Natural killer cell treated with Interleukin-12 subunit alpha and Interleukin-12 subunit beta and Interleukin-15 and Interleukin-18, amount 100 ng/mL, for 72 hours (primary cell): ENCODE measurements at places on chromosomes 4 and X. TPM values are rescaled to one million over a fixed set of nuclear protein-coding genes. Genes with fewer than 3 reads are reported as not detected.

Gene PRDM8
- 12.3 TPM for total RNA-seq

Gene AMER1
- 4.0 TPM for total RNA-seq

Gene XK
- total RNA-seq = 0.33 TPM

Gene ARHGAP10
- 7.4 TPM for total RNA-seq

Gene ANXA10
- total RNA-seq = not detected

Gene ACSL1
- 110 TPM for total RNA-seq

Gene CNGA1
- total RNA-seq = not detected

Gene TCEAL2
- total RNA-seq = not detected

Gene ARHGAP6
- 0.14 TPM for total RNA-seq

Gene MAGEC2
- not detected for total RNA-seq

Gene HEPH
- total RNA-seq = not detected

Gene SPACA5
- total RNA-seq = not detected

Gene RBMXL3
- total RNA-seq = not detected

- DNase-seq = no peak
These were observed 7.9 kb downstream of the LIAS start for GRCh38 chr4:39466747-39467146.

- DNase-seq = no peak
These were observed 1431.7 kb upstream of the IGFBP7 start for GRCh38 chr4:58541926-58542325.

- DNase-seq = no peak
These were observed 144.1 kb downstream of the PDGFC start for GRCh38 chr4:156827519-156827918.

- no peak for DNase-seq
These were observed 1.5 kb downstream of the GRID2 start for GRCh38 chr4:92305148-92305877.

GRCh38 chrX:119698845-119699244, 5.9 kb upstream of the SEPTIN6 start:
- DNase-seq = no peak

DNA sequence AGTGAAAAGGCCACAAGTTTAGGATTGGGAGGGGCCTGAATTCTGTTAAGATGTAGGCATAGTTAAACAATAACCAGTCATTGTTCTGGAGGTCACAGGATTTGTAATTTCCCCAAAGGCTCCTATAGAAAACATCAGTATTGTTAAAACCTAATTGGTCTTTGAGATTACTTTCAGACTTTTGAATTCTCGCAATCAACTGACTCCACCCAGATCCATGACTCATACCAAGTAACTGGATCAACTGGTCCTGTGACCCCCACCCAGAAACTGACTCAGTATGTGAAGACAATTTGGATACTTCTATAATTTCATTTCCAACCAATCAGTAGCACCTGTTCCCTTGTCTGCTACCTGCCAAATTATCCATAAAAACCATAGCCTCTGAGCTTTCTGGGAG, 28.4 kb downstream of the MAGEB16 start:
- no peak for DNase-seq

- DNase-seq = no peak
These were observed 28.0 kb downstream of the TBC1D19 start for GRCh38 chr4:26611885-26612284.

GRCh38 chrX:136202889-136203288, 48.3 kb downstream of the MAP7D3 start:
- DNase-seq = no peak

- DNase-seq = no peak
These were observed 25.1 kb upstream of the SETD7 start for GRCh38 chr4:139581096-139581495.

DNA sequence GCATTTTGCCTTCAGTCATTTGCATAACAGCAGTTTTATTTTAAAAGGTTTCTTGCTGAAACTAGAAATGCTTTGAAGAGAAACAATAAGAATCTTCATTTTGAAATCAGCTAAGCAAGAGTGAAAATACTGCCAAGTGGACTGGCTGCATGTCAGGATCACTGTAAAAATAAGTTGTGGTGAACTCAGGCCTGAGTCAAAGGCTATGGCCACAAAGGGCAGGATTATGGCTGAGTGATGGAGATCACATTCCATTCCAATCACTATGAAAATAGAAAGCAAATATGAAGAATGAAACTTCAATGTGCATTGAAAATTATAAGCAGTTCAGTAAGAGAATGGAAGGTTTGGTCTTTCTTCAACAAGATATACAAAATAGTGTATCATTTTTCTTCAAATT, 224.5 kb downstream of the PCDH18 start:
- no peak for DNase-seq

- no peak for DNase-seq
These were observed 48.5 kb downstream of the SEPSECS start for GRCh38 chr4:25111648-25112196.

DNA sequence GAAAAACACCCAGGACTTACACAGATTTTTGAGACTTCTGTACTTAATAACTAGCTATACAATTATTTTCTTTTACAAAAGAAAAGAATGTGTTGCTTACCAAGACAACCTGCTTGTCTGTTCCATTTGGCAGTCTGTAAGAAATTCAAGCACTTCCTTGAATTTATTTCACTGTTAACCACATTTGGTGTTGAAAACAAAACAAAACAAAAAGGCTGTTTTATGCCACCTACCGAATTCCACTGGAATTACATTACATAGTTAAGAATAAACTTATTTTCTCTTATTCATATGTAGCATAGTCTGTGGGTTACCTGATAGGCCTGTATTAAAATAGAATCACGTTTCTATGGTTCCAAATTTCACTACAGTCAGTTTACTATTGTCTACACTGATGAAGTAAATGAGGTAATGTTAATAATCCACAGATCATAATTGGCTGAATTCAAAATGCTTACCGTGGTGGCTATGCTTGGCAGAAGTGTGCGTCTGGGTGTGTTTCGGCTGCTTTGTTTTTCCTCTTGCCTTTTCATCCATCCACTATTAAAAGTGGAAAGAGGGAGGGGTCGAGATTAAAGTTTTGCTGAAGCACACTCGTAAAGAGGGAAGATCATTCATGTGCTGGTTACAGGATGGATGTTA, at the start of gene TLR1:
TLR1 (minus strand) TSS at position 138 of the 642 bp plus-strand sequence. CDS start 5,960 bp downstream, outside the sequence.
- DNase-seq = no peak

DNA sequence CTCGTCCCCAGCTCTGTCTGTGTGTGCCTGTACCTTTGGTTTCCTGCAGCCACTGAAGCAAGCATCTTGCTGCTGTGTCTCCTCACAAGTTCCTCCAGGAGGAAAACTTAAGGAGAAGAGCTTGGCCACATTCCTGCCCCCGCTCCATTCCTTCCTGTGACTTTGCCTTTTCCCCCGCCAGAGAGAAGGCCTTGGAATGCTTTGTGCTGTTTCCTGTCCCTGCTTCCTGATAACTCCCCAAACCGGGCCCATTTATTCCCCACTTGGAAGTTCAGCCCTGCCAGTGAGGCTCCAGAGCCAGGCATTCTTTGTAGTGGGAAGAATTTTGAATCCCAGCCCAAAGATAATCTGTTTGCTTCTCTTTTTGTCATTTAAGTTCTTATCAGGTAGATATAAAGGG, 33.1 kb downstream of the SMIM10L2A start:
- no peak for DNase-seq

DNA sequence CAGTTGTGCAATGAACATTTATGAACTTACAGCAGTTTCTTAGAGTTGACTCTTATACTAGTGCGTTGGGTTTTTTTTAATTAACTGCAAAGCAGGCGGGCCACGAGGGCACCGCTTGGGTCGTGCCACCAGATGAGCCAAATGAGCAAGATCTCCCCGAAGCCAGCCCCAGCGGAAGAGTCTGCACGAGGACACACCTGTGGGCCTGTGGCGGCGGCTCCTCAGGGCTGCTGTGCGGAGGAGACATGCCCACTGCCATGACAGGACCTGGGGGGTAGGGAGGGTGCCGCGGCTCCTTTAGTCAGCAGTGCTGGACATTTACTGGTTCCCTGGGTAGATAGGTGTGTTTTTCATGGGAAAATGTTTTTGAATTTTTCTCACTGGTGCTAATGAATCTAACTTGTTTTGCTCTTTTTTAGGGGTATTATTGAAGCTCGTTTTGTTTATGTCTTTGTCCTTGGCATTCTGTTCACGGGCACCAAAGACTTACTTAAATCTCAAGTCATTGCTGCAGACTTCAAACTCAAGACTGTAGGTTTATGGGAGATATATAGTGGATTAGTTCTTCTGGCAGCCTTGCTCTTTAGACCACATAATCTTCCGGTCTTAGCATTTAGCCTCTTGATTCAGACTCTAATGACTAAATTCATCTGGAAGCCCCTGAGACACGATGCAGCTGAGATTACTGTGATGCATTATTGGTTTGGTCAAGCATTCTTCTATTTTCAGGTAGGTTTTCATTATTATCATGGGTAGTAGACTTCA, 31.2 kb downstream of the PIGG start:
- DNase-seq = no peak

- no peak for DNase-seq
These were observed 322.4 kb upstream of the CPEB2 start for GRCh38 chr4:14679906-14680305.

GRCh38 chrX:152904151-152905080, 6.5 kb downstream of the ZNF185 start:
- DNase-seq = peak; percentile 61

- no peak for DNase-seq
These were observed 562 bp upstream of the OSTC start for GRCh38 chr4:108649863-108650211.

DNA sequence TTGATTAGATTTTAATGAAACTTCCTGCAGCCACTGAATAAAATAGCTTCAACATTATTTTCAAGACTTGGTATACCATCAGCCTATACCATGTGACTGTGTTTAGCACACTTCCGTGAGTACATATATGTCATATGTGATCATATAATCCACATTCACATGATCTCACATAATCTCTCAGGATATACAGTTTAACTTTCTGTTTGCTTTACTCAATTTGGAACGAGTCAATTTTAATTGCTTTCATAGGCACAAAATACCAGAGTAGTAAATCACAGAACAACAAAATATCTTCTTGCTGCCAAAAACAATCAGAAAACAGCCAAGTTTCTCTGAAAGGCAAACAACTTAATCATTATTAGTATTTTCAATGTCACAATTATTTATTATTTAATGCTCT, 731.1 kb upstream of the DIAPH2 start:
- DNase-seq = no peak

- DNase-seq = no peak
These were observed 11.2 kb upstream of the SYTL4 start for GRCh38 chrX:100743009-100743607.

DNA sequence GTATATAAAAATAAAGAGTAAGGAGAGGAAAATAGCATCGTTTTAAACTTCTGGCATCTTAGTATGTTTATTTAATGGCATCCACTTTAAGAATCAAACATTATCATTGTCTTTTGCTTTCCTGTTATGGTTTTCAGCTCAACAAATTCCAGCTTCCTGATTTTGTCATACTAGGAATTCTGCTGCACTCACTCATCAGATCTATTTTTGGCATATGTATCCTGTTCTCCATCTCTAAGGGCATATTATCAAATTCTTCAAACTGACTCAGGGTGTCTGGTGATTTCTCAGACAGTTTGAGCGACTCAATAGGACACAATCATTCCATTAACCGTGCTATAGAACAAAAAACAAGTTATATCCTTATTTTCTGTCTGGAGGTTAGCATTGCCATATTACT, 248.5 kb upstream of the DIAPH2 start:
- no peak for DNase-seq

DNA sequence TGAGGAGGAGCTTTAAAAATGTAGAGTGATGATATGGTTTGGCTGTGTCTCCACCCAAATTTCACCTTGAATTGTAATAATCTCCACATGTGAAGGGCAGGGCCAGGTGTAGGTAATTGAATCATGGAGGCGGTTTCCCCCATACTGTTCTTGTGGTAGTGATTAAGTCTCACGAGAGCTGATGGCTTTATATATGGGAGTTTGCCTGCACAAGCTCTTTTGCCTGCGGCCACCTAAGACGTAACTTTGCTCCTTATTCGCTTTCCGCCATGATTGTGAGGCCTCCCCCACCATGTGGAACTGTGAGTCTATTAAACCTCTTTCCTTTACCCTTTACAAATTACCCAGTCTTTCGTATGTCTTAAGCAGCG, 332.0 kb downstream of the RAPGEF2 start:
- no peak for DNase-seq

DNA sequence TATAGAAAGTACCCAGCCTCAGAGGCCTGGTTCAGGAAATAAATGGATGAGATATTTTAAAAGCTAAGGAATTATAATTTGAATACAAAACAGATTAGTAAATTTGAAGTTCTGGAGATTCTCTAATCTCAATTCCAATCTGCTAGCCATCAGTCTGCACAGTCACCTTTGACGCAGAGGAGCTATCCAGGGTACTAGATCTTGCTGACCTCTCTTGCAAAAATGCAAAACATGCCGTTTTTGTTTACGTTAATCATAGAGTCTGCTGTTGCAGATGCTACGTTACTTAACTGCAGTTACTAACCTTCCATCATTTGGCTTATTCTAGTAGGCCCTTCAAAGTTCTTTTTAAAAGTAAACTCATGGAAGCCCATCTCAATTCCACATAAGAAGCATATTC, 10.4 kb downstream of the CCSER1 start:
- no peak for DNase-seq

GRCh38 chr4:27350161-27350560, 489.5 kb downstream of the STIM2 start:
- no peak for DNase-seq

DNA sequence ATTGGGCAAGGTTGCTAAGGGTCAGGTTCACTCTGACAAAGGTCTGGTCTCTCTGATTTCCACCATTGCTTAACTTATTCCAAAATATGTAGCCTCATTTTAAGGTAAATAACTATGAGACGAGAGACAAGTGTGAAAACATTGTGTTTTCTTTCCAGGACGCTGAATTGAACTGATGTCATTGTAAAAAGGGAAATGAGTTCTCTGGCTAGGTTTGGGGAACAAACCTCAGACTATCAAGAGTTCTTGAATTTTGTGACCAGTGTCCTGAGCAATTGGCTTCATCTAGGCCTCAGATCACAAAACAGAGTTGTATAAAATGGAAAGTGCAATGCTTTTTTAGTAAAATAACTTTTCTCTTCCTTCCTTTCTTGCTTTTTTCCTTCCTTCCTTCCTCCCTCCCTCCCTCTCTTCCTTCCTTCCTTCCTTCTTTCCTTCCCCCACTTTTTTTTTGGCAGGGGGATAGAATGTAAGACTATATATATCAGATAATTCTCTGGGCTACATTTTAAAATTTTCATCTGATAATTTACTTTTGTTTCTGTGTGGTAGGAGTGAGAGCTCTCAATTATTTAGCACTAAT, 30.8 kb upstream of the CXCL8 start:
- no peak for DNase-seq

GRCh38 chrX:150074175-150074574, 135.9 kb upstream of the EOLA2 start:
- no peak for DNase-seq
